ENCODE measurements at places on chromosomes 3 and 15.
A peak's percentile ranks its signal among the peaks of the same experiment; 100 is the strongest.

- no peak for DNase-seq
Measured at GRCh38 chr3:8776406-8776805, 7.0 kb upstream of the OXTR start.

DNA sequence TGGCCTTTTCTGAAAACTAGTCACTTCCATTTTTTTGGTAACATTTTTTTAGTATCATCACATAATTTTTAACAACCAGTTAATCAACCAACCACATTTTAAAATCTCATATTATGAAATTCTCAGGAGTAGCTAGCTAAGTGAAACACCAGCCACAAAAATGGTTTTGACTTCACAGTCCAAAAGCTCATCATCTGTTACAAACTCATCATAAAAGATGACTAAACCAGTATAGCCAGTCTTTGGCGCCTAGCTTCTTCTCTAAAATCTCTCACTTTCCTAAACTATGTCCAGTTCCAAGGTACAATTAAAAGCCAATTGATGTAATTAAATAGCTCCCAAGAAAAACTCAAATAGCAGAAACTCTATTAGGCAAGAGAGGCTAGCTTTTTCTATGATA lies 88.2 kb upstream of the ZNF385D start:
- DNase-seq, result no peak

DNA sequence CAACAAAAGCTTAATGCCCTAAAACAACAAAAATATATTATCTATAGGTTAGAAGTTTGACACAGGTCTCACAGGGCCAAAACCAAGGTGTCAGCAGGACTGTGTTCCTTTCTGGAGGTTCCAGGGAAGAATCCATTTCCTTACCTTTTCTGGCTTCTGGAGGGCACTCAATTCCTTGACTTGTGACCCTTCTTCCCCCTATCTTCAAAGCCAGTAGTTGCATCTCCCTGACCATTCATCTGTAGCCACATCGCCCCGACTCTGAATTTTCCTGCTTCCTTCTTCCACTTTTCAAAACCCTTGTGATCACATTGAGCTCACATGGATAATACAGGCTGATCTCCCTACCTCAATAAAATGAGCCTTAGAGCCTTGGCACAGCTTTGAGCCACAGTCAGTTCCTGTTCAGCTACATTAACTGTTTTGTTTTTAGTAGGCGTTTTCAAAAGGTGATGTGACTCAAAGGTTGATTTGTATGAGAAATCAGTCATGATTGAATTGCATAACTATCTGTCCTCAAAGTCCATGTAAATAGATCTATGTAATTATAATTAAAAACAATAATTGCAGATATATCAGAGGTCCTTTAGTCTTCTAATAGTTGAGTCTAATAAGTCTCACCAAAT lies 12.4 kb downstream of the PFN2 start:
- DNase-seq, result no peak

GRCh38 chr3:179168918-179169317 lies 20.8 kb downstream of the PIK3CA start:
- DNase-seq, result no peak

GRCh38 chr3:118168175-118168574 lies 866.5 kb downstream of the IGSF11 start:
- DNase-seq, result no peak

GRCh38 chr15:91881569-91882297 lies 28.2 kb downstream of the SLCO3A1 start:
- no peak for DNase-seq

GRCh38 chr3:48270306-48270705 lies 29.4 kb downstream of the ZNF589 start:
- peak; percentile 43 for DNase-seq

- no peak for DNase-seq
Measured at GRCh38 chr3:22685597-22685996, 517.5 kb upstream of the UBE2E2 start.

- no peak for DNase-seq
Measured at GRCh38 chr3:82493858-82494257, 732.4 kb upstream of the GBE1 start.

GRCh38 chr3:195613468-195614069 lies 29.8 kb upstream of the APOD start:
- peak; percentile 47 for DNase-seq

DNA sequence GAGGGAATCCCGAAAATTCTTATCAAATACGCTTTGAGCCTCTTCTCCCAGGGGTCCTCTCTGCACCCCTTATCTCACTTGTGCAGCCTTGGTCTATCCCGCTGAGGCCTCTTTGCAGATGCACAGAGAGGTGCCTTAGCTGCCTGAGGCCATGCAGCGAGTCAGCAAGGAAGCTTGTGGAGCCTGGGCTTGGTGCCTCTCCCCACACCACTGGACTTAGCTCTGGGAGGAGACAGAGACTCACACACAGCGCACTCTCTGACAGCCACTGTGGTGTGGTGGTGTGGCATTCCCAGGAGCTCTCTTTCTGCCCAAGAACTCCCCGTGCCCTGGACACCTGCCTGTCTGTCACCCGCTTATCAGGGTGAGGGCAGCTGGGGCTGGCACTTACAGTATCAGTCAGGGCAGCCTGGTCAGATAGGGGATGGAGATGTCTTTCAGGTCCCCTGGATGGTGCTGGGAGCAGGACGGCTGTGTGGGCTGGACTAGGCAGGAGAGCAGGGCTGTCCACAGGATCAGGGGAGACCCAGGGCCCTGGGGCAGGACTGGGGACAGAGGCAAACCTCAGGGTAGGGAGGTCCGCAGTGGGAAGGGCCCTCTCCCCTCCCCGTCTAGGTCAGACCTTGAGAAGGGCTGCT lies 10.2 kb upstream of the LINGO1 start:
- DNase-seq, result no peak

DNA sequence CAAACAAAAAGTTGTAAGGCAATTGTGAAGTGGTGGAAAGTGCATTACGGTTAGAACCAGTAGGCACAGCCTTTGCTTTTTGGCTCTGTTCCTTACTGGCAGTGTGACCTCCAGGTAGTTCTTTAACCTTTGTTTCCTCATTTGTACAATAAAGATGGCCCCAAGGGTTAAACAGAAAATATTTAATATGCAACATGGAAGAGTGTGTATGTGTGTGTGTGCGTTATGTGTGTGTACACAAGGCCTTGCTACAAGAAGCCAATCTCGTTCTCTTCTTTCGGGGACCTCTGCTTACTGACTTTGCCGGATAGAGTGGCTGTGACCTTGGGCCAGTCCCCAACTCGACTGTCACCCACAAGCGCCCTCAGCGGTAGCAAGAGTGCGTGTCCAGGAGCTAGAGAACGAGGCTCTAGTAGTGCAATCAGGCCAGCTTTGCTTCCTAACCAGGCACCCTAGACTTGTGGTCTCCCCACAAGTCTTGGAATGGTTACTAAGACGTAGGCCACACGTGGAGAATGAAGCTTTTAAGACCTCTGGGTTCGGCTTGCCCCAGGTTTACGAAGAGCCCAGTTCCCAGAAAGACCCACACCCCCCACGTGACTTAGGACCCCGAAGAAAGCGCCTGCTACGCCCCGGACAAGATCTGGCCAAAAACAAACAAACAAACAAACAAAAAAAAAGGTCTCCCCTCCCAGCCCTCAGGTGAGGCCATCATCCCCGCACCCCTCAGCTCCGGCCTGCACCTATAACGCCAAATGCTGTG lies 593 bp downstream of the CIAO2A start:
- peak; percentile 75 for DNase-seq

GRCh38 chr15:99911816-99912215 lies 178.6 kb upstream of the LYSMD4 start:
- no peak for DNase-seq

GRCh38 chr15:67836955-67837354 lies 2.9 kb downstream of the RNU6-1 start:
- no peak for DNase-seq

GRCh38 chr15:23576061-23576460 lies 10.6 kb downstream of the MKRN3 start:
- DNase-seq, result no peak

GRCh38 chr3:135633078-135633477 lies 332.4 kb upstream of the PPP2R3A start:
- DNase-seq, result no peak

DNA sequence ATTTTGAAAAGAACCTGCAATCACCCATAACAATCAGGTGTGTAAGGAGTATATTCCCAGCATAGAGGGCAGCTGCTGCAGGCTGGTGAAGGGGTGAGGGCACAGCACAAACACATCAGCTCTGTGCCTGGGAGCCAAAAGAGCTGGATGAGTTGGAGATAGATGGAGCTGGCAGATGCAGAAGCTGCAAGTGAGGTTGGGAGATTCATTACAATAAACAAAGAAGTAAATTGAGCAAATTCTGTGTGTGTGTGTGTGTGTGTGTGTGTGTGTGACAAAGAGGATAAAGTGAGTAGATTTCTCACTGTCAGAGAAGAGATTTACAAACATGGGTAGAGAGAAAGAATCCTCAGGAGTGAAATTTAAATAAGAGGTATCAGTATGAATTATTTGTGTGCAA lies 994.7 kb downstream of the EPHA3 start:
- no peak for DNase-seq

GRCh38 chr15:62832231-62832630 lies 210.3 kb upstream of the TPM1 start:
- no peak for DNase-seq

GRCh38 chr15:42068601-42069000 lies 25.8 kb downstream of the PLA2G4D start:
- DNase-seq, result no peak

GRCh38 chr3:131491775-131492174 lies 11.0 kb downstream of the MRPL3 start:
- DNase-seq, result no peak

Data from activated effector memory CD4-positive, alpha-beta T cell treated with anti-CD3 and anti-CD28 coated beads, Interleukin-2, amount 50 U/mL, for 16 hours (primary cell).